H1 (cell line): ENCODE measurements at places on chromosomes 12 and 14. TPM values are rescaled to one million over a fixed set of nuclear protein-coding genes. Genes with fewer than 3 reads are reported as not detected.

DNA sequence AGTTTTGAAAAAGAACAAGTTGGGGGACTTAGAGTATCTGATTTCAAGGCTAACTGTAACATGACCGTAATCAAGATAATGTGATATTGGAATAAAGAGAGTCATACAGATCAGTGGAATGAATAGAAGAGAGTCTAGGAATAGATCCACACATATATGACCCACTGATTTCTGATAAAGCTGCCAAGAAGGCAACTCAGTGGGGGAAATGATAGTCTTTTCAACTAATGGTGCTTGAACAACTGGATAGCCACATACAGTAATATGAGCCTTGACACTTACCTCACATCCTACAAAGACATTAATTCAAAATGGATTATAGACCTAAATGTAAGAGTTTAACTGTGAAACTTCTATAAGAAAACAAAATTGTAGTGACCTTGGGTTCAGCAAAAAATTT lies 3.8 kb downstream of the PRKCH start:
- no peak for DNase-seq

GRCh38 chr14:36293824-36294223 lies 26.6 kb downstream of the MBIP start:
- DNase-seq: no peak

DNA sequence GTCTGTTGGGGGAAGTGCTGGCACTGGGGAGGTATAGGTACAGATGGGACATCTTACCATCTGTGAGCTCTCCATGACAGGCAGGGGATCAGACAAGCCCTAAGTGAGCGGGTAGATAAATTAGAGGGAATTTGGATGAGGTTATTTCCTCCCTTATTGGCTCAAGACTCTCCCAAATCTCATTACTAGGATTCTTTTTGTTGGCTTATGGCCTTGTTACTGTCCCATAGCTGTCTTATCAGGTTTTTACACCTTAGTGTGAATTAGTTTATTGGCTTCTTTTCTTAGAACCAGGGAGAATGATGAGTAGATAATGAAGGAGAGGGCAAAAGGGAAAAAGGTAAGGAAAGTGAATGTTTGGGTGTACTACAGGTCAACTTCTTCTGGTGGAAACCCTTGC lies 191.1 kb upstream of the PRICKLE1 start:
- DNase-seq: no peak

DNA sequence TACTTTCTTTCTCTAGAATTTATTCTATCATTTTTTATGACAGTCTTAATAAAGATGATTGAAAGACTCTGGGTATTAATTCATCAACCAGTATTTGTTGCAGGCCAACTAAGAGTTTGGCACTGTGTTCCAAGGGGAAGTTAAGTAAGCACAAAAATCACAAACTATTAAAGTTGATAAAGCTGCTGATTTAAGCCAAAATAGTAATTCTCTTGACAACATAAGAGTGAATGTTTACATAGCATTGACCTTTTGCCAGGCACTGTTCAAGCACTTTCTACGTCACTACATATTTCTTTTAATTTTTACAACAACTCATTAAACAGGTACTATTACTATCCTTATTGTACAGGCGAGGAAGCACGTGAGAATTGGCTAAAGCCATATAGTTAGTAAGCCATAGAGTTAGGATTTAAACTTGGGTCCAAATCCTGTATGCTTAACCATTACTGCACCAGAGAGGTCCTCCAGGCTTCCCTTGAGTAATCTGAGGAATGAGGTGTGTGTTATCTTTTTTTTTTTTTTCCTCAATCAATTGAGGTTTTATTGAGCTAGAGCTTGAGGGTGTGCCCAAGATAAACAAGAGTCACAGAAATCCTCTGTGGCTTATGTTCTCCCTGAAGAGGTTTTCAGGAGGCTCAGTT lies 1009.6 kb downstream of the DIO2 start:
- DNase-seq: no peak

Gene CLEC1B
- total RNA-seq: not detected in 2 replicates

Gene IRF9
- 11.1 and 11.4 TPM in 2 replicates for total RNA-seq
